ENCODE measurements at places on chromosomes 6 and 20.

DNA sequence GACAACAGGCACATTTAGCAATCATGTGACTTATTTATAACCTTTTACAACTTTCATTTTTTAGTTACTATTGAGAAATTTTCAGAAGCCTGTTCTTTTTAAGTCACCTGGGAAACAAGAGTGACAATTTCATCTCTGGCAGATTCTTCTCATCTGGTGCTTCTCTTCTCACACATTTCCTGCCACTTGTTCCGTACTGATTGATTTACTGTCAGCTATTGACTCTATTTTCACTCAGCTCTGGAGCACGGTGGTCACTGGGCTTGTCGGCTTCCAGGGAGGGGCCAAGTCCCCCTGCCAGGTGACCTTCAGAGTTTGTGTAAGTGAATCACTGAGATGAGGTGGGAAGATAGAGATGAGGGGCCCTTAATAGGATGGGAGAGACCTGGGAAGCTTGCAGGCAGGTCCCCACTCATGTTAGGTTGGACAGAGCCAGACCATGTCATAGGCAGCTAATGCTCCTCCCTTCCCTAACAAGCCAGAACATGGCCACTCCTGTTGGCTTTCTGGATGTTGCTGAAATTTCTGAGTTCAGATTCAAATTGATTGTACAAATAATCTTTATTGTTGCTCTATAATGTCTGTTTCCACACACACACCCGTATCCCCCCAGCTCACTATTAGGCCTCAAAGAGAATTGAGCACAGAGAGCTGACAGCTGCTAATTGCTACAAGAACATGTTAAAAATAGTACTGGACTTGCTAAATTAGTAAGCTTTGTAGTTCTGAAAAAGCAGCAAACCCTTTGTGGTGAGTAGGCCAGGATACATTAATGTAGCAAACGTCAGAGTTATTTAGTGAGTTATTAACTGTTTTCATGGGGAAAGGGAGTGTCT, 13.3 kb downstream of the DUSP22 start:
- DNase-seq, result peak; percentile 53

GRCh38 chr6:55729665-55730064, 145.7 kb downstream of the BMP5 start:
- no peak for DNase-seq

- DNase-seq, result no peak
These were observed 50.8 kb upstream of the TGM3 start for GRCh38 chr20:2244993-2245392.

DNA sequence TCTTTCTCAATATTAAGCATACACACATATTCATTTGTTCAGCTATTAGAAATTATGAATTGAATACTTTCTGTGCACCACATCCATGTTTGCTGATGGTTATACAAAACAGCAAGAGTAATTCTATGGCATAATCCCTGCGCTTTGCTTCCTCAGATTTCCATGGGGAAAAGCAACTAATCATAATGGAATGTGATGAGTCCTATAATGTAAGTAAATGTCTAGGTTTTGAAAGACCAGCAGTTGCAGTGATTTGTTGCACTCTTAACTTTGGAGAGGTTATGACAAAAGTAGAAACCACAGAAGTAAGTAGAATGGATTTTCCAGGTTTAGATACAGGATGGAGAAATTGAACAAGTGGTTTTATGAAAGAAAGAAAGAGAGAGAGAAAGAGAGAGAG, 652.1 kb downstream of the CBLN4 start:
- no peak for DNase-seq

- no peak for DNase-seq
These were observed 3.8 kb downstream of the ZNF335 start for GRCh38 chr20:45968081-45968671.

DNA sequence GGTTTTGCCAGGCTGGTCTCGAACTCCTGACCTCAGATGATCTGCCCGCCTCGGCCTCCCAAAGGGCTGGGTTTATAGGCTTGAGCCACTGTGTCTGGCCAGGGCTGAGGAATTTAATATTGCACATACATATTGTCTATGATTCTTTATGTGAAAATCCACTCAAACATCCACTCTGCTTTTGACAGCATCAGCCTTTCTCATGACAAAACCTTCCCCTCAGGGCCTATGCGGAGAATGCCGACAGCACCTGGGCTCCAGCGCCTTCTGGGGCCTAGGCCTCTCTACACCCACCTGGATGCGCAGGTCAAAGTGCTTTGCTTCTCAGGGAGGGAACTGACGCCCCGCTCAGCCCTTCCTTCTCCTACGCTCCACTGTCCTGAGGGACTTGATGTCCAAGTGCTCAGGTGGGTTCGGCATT, 5.4 kb downstream of the RAMACL start:
- DNase-seq, result no peak

DNA sequence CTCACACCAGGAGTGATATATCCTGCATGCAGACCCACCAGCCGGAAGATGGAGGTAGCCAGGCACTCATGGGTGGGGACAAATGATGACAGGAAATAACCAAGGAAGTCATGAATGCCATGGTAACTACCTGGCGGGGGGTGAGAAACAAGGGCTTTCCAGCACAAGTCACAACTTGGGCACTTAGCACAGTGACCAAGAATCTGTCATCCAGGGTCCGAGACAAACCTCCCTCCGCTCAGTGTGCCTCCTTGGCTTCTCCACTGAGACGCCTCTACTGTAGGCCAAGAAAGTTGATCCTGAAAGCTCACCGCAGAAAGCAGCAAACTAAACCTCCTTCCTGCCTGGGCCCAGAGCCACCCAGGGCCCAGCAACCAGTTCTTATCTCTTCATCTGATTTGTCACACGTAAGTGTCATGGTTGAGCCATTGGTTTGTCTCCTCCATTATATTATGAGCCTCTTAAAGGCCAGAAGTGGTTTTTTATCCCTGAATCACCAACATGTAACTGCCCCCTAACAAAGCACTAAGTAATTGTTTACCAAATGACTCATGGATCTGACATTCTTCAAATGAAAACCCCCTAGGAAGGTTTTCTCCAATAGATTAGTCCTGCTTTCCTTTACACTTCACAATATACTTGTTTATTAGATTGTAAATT, 84.3 kb upstream of the TAB2 start:
- DNase-seq, result peak; percentile 81

DNA sequence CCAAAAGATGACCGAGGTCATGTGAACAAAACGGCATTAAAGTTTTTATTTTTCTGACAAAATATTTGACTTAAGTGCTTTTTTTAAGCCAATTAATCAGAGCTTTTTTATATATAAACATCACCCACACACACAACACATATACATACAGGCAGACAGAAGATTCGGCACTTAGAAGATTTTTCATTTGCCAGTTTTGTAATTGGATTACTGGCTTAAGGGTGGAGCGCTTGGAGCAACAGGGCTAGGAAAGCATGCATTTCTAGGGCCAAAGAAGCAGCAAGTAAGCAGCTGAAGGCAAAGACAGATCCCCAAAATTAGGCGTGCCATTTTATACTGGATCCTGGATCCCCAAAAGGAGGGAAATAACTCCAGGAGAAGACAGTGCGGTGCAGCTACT, 30.3 kb downstream of the SAMD5 start:
- no peak for DNase-seq

GRCh38 chr6:143283887-143284645, 166.4 kb downstream of the ADAT2 start:
- DNase-seq, result no peak

GRCh38 chr6:113875470-113875869, 18.3 kb downstream of the MARCKS start:
- DNase-seq, result no peak

DNA sequence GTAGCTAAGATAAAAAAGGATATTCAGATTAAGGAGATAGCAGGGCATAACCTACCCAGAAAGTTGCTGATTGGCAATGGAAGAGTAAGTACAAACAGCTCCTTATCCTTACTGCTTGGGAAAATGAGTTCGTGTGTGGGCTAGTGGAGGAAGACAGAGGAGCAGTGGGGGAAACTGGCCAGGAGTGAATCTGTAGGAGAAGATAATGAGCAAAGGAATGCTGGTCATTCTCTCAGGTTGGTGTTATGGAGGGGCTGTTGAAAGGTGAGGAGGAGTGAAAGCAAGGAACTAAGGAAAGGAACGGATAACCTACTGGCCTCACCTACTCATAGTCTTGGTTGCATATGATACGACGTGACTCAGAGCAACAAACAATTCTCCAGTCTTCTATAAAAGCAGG, 7.3 kb upstream of the GJB7 start:
- DNase-seq, result no peak

DNA sequence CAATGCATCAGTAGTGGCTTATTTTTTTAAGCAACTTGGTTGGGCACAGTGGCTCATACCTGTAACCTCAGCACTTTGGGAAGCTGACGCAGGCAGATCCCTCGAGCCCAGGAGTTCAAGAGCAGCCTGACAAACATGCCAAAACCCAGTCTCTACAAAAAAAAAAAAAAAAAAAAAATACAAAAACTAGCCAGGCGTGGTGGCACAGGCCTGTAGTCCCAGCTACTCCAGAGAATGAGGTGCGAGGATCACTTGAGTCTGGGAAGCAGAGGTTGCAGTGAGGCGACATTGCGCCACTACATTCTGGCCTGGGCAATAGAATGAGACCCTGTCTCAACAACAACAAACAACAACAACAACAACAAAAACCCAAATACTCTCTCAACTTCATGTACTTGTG, 44.7 kb upstream of the XRN2 start:
- no peak for DNase-seq

DNA sequence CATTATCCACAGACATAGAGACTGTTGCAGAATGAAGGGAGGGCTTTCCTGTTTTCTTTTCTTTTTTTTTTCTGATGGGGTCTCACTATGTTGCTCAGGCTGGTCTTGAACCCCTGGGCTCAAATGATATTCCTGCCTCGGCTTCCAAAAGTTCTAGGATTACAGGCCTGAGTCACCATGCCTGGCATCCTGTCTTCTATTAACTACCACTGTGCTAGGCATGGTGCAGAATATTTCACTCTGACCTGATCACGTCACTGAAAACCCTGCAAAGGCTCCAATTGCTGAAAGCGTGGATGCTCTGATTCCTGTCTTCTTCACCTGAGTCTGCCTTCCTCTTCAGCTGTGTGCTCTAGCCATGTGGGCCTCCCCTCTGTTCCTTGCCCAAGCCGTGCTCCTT, 8.5 kb upstream of the DNMT3B start:
- DNase-seq, result no peak

DNA sequence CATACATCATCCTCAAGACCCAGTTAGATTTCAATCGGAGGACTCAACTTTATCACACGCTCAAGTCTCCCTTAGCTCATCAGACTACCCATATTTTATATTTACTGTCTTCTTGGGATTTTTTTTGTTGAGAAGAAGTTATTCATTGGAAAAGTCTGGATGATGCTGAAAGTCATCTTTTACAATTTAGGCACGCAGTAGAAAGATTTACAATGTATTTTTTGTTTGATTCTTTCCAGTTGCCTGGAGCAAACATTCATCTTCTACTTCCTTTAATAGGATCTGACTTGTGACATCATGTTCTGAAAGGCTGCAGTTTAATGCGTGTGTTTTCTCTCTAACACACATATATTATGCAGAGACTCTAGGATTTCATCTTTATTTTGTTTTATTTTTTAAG, 235.7 kb downstream of the DOK5 start:
- no peak for DNase-seq

DNA sequence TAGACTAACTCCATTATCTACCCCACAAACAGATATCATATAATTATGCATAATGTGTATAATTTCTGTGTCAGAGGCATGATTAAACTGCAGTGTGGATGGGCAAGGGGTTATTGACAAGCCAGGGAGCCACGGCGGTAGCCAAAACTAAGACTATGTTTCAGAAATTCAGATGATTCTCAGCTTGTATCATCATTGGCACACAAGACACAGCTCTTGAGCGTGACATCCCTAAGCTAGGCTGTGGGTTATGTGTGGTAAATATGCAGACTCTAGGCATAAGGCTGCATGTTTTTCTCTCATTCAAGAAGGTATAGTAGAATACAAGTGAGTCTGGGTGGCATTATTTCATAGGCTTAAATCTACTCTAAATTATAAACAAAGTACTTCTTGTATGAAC, 154.3 kb downstream of the KLHL32 start:
- DNase-seq, result no peak
